HuH-7.5 (cell line): ENCODE measurements at places on chromosomes 12 and 14.

- DNase-seq, result peak; percentile 43
Measured at GRCh38 chr14:91898372-91898771, 31.0 kb upstream of the TC2N start.

DNA sequence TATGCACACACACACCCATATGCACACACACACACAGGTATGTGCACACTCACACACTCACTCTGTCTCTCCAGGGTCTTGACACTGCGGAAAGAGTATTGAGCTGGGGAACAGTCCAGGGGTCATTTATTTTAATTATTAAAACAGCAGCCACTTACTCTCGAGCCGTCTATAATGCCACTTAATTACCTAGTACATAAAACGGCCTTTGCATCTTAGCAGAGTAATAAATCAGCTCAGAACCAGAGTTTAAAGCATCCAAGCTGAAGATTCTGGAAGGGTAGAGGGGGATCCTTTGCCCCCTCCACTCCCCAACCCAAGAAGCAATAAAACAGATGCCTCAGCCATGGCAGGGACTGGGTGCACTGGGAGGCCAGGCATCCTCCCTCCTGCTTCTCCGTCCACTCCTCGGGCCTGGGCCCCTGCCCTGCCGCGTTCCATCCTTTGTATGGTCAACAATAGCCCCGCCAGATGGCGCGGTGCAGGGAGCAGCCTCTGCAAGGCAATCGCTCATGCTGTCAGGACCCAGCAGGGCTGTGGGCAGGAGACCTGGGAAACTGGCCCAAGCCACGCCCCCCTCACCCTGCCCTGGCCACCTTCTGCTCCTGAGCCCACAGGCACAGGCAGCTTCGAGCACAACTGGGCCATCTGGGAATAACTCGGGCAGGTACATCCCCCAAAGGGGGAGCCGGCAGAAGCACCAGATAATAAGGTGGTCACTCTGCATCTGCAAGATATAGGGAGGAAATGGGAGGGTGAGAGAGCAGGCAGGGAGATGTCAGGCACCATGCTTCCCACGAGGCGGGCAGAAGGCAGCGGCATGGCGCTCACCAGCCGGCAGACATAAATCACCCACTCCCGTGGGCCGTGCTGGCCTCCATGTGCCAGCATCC, 40.9 kb downstream of the CCDC85C start:
- DNase-seq, result no peak

- no peak for DNase-seq
Measured at GRCh38 chr12:42865282-42865681, 275.7 kb upstream of the PRICKLE1 start.

- peak; percentile 30 for DNase-seq
Measured at GRCh38 chr12:21774358-21775132, at the start of gene KCNJ8. KCNJ8 (minus strand) TSS chr12:21774706; CDS start chr12:21773616, 1,090 bp downstream.

DNA sequence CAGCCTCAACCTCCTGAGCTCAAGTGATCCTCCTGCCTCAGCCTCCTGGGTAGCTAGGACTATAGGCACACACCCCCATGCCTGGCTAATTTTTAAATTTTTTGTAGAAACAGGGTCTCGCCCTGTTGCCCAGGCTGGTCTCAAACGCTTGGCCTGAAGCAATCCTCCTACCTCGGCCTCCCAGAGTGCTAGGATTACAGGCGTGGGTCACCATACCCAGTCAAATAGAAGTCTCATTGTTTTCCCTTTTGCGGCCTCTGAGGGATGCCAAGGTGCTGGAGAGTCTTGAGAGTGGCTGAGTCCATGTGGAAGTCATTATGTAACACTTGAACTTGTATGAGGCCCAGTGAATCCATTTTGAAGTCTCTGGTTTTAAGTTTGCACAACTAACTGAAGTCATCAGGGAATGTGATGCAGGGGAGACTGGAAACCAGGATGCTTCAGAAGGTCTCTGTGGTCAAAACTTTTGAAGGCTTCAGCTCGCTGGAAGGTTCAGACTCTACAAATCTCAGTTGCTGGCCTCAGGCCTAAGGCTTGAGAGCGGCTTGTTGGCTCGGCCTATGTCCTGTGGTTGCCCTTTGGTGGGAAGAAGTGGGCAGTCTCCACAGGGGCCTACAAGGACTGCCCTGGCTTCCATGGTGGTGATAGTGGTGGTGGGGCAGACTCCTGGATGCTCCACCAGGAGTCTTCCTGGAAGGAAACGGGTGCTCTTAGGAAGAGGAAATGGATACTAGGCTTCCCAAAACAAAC, 29.2 kb downstream of the GALNT16 start:
- no peak for DNase-seq

- no peak for DNase-seq
Measured at GRCh38 chr14:104382361-104383087, 197.0 kb upstream of the C14orf180 start.

GRCh38 chr14:84272290-84272721, 1257.6 kb upstream of the FLRT2 start:
- no peak for DNase-seq

DNA sequence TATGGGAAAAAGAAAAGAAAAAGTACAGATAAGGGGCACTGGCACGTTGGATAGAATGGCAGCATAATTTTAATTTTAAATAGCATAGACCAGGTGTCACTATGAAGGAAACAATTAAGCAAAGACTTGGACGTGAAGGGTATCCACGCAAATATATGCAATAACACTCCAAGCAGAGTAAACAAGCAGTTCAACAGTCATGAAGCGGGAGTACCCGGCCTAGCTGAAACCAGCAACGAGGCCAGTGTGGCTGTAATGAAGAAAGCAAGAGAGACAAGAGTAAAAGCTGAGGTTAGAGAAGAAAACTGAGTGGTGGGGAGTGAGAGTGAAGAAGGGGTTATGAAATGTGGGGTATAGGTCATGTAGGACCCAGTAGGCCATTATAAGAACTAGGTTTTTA, 85.4 kb downstream of the BCL2L14 start:
- no peak for DNase-seq

DNA sequence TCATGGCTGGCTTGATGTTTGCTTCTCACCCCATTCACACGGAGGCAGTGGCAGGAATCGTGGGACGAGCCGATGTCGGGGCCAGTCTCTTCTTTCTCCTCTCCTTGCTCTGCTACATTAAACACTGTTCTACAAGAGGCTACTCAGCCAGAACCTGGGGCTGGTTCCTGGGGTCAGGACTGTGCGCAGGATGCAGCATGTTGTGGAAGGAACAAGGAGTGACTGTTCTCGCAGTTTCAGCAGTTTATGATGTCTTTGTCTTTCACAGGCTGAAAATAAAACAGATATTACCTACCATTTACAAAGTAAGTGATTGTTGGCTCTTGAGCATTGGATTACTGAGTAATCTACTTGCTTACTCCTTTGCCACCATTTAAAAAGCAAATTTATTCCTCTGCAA, 170.6 kb downstream of the TMTC2 start:
- DNase-seq, result no peak
